ENCODE measurements at places on chromosomes 3 and 15.

DNA sequence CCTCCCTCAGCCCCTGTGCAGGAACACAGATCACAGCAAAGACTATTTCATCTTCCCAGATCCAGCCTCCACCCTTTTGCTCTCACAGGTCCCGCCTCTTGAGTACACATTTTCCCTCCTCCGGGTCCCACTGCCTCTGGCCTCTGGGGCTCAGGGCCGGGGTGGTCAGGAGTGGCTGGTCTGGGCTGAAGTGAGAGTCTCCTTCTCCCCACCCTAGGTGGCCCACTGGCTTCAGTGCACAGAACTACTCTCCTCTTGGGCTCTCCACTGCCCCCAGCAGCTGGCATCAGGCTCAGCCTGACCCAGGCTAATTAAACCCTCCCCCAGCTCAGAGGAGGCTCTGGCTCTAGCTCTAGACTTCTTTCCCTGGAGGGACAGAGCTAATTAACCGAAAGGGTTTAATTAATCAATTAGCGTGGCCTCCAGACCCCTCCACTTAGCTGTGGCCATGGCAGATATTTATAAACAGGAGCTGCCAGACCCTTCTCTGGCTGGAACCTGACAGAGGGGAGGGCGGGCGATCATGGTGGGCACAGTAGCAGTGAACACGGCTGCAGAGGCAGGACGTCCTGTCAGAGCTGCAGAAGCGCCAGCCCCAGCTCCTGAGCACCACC is 15.1 kb downstream of the DUSP7 start:
- no peak for ATAC-seq

- ATAC-seq = no peak
Measured at GRCh38 chr15:93382200-93382820, 293.3 kb upstream of the RGMA start.

DNA sequence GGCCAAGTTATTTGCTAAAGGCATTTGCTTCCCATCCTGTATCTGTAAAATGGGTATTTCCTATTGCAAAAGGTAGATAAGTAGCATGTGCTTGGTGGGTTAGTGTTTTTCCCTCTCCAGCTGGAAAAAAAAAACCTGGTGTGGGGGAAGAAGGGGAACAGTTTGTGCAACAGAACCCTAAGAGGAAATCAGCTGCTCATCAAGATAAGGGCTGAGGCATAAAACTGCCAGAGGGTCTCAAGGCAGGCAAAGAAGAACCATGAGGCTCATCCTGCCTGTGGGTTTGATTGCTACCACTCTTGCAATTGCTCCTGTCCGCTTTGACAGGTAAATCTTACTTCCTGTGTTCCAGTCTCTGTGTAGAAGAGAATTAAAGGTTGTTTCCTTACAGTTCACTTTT is at the start of gene CPA3:
Gene CPA3, plus strand, starts transcription at position 248 of the 400 bp plus-strand sequence. Its CDS starts 12 bp downstream, at position 260.
- ATAC-seq = no peak

- no peak for ATAC-seq
Measured at GRCh38 chr3:187673012-187673411, 2.8 kb upstream of the SST start.

- ATAC-seq = no peak
Measured at GRCh38 chr3:49759226-49759625, 27.1 kb downstream of the IP6K1 start.

DNA sequence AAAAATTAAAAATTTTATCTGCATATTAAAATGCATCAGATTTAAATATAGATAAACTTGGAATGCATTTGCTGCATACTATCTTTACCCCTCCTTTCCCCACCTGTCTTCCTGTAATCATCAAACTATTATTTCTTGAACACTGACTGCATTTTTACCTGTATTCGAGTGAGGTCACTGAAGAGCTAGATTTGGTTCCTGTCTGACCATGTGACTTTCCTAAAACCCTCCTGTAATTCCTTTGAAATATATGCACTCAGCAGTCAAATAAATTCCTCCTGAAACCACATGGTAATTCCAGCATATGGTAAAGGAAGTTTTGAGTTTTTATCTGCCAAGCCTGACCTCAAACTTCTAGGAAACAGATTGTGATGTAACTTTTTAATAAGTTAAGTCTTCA is 445.6 kb upstream of the FRG2C start:
- ATAC-seq = no peak

GRCh38 chr15:40133544-40133943 is 24.9 kb upstream of the BMF start:
- no peak for ATAC-seq

- ATAC-seq = no peak
Measured at GRCh38 chr3:19901337-19901736, 32.7 kb downstream of the EFHB start.

Measured in stimulated activated memory B cell treated with anti-CD40 and anti-IgM and Interleukin-4, amounts not matched to agents 10 μg/mL and 1 μg/mL and 100 μg/mL, for 72 hours (primary cell).